SJCRH30 (cell line): ENCODE measurements at places on chromosomes 7 and 10.

DNA sequence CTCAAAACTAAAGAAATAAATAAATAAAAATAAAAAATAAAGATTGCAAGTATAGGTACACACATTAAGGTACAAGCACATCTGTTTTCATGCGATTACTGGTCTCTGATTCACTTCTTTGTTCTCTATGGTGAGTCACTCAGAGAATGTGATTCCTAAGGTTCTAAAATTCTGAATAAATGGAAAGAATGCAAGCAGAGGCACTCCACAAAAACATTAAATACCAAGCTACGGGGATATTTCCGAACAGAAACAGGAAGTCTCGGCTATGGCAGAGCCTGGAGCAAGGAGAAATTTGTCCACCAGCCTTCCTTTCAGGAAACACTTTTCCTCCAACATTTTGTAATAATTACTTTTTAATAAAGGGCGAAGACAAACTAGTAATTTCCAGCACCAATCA is 1.4 kb downstream of the VOPP1 start:
- DNase-seq: no peak

DNA sequence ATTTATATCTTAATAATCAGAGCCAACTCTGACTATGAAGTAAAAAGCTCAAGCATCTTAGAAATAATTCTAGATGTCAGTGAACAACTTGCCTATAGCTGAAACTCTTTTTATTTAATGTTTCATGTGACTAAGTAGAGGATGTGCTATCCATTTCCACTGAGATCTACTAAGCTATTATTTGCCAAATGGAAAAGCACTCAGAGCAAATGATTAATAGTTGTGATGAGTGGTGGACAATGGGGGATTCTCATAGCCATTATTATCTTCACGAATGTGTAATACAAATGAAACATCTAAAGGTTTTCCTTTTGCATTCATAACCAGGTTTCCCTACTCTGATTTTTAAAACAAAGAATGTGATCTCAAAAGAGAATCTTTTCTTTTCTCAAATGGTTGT is 126.6 kb upstream of the GNAI1 start:
- DNase-seq: no peak

- DNase-seq: no peak
Observed at GRCh38 chr10:125340903-125341302, 180.5 kb upstream of the CTBP2 start.

DNA sequence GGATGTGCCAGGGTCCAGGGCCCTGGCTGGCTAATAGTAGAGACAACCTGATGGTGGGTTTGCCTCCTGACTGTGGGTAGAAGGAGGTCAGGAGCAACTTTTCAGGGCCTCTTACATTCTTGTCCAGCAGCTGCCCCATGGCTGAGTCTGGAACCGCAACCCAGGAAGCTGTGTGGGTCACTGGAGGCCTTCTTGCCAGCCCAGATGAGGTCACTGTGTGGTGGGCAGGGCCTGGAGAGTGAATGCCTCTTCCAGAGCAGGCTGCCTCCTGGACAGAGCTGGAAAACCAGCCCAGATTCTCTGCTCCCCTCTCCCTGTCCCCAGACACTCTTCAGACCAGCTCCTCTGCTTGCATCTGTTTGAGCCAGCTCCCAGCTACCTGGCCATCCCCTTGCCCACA is 43.5 kb upstream of the LEP start:
- peak; percentile 19 for DNase-seq

GRCh38 chr7:125427676-125428075 is 498.1 kb upstream of the POT1 start:
- DNase-seq: no peak

GRCh38 chr10:125213541-125214282 is 53.3 kb upstream of the CTBP2 start:
- no peak for DNase-seq
